ENCODE measurements at places on chromosomes 12 and 14.

DNA sequence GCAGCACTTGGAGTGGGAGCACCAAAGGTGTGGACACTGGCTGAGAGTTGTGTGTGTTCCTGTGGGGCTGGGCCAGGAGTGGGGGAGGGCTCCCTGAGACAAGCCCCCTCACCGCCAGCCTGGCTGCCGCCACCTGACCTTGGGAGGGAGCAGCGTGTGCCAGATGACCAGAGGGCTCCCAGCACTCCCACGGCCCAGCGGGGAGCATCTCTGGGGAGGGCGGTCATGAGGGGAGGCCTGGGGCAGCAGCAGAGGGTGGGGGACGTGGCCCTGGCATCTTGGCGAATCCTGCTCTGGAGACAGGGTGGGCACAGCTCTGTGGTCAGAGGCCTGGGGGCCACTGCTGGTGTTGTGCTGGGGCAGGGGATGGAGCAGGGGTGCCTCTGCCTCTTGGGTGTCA is 10.7 kb downstream of the CEP170B start:
- no peak for DNase-seq

- no peak for DNase-seq
These were observed 1.6 kb downstream of the GLTP start for GRCh38 chr12:109878749-109879148.

DNA sequence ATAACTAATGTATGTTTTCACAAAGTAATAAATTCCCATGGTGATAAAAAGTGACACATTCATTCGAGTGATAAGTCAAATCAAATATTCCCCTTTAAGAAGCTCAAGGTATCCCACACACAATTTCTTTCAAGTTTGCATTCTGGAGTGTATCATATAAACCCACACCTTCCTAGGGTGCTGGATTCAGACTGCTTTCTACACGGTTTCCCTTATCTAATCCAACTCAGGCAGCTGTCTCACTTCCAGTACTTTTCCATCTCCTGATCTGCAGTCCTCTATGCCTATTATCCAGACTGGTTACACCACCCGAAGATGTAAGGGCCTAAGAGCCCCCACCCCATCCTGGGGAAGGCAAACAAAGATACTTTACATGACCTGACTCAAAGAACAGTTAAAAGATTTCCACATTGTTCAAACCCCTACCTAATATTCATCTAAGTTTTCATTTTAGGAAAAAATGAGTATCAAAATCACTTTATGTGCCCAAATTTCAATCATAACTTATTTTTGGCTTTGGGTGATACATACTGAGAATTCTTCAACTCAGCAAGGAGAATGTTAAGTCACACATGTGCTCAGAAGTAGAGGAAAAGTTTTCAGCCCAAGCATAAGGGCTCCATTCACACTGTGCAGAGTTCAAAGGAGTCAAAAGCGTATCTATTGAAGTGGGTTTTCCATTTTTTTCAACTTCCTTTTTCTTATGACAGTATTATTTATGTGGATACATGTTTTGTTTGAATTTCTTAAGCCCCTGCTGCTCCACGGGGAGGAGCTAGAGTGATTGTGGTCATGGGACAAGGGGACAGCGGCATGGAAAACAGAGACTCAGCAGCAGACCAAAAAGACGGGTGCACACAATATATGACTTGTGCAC is 41.8 kb downstream of the CORO1C start:
- DNase-seq: no peak

DNA sequence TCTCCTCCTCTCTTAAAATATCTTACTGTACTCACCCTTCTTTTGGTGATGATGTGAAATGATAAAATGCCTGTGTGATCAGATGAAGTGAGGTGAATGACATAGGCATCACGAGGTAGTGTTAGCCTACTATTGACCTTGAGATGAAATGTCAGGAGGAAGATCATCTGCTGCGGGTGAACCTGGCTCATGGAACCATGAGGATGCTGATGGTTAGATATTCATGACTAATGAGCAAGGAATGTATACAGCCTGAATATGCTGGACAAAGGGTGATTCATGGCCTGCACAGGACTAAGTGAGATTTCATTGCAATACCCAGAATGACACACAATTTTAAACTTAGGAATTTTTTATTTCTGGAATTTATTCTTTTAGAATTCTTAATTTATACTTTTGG is 89.6 kb downstream of the DAAM1 start:
- no peak for DNase-seq

DNA sequence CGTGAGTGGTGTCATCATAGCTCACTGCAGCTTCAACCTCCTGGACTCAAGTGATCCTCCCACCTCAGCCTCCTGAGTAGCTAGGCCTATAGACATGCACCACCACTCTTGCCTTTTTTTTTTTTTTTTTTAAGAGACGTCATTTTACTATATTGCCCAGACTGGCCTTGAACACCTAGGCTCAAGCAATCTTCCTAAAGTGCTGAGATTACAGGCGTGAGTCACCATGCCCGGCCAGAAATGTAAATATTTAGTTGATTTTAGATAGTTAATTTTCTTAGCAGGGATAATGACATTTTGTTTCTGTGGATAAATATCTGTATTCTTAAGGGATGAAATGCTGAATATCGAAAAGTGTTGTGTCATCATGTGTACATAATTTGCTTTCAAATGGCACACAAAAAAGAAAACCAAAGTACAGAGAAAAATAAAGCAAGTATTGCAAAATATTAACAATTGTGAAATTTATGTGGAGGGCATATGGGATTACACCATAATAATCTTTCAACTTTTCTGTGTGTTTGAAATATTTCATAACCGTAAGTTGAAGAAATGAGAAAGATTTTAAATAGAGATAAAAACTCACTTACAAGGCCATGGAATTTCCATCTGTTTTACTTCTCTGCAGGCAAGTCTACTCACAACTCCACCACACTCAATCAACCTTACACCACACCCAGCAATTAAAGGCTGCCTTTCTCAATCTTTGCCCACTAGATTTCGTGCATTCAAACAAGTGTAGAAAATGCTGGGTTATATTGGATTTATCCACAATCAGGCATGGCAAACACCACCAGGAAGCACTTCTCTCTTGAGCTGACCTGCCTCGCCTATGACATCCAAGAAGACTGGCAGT is 93.7 kb downstream of the SPTSSA start:
- DNase-seq: no peak
